ENCODE measurements at places on chromosomes 1 and 21.
A peak's percentile ranks its signal among the peaks of the same experiment; 100 is the strongest.

DNA sequence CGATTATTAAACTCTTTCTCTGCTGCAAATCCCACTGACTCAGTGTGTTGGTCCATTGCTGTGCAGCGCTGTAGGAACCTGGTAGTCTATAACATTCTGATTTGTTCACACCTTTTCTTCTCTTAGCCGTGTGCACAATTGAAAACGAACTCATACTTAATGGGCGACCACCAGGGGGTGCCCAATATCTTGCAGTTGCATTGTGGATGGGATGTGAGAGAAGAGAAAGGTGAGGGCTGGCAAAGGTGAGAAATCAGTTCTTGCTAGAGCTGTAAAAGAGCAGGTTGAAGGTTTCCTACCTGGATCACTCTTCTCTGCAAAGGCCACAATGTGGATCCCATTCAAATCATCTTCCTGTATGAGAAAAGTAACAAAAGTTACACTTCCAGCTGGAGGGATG, 51.0 kb downstream of the CASQ2 start:
- DNase-seq, result peak; percentile 23

DNA sequence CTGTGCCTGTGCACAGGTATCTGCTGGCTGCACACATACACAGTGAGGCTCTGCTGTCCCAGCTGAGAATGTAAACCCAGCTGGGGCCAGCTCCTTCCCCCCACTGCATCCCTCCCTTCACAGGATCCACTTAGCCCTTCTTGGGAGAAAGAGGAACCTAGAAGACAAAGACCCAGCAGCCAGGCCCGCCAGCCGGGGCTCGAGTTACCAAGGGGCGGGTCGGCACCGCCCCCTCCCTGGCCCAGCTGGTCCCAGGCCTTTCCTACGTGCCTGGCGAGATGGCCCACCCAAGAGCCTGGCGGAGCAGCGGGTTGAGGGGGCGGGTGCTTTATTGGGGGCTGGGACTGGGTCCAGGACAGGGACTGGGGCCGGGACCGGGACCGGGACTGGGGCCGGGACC, 2.1 kb downstream of the SH3BGRL3 start:
- peak; percentile 20 for DNase-seq

DNA sequence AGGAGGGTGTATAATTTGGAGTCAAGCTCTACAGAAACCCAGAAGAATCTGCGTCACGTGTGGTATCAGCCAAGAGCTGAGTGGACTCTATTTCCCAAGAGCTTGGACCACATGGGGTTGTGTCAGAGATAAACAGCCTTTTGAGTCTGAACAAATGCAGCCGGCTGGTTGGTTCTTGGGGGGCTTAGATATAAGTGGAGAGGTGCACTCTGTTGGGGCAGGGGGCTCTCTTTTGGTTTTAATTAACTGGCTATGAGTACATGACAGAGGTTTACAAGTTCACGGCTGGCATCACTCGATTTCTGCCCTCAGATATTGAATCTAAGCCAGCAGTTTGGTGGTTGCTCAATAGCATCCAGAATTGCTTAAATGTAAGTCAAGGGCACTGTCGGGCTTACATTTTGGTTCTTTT, 501 bp upstream of the MRAP start:
- DNase-seq, result no peak

DNA sequence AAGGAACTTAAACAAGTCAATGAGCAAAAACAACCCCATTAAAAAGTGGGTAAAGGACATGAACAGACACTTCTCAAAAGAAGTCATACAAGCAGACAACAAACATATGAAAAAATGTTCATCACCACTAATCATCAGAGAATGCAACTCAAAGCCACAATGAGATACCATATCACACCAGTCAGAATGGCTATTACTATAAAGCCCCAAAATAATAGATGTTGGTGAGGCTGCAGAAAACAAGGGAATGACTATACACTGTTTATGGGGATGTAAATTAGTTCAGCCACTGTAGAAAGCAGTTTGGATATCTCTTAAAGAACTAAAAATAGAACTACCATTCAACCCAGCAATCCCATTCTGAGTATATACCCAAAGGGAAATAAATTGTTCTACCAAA, 51.2 kb downstream of the MRPL39 start:
- DNase-seq, result no peak

- DNase-seq, result no peak
These were observed 53.7 kb downstream of the ELK4 start for GRCh38 chr1:205577874-205578658.

- DNase-seq, result peak; percentile 15
These were observed 19.3 kb upstream of the KLHDC8A start for GRCh38 chr1:205375835-205376545.

- DNase-seq, result no peak
These were observed 201.7 kb downstream of the CRB1 start for GRCh38 chr1:197469620-197470210.

GRCh38 chr1:56477164-56478111, 101.9 kb downstream of the PLPP3 start:
- DNase-seq, result peak; percentile 37

- no peak for DNase-seq
These were observed 16.6 kb downstream of the GPATCH2 start for GRCh38 chr1:217614200-217614712.

- DNase-seq, result no peak
These were observed 27.7 kb downstream of the PPP1R12B start for GRCh38 chr1:202376247-202376646.

GRCh38 chr1:25194572-25195020, 37.7 kb downstream of the SYF2 start:
- DNase-seq, result no peak

DNA sequence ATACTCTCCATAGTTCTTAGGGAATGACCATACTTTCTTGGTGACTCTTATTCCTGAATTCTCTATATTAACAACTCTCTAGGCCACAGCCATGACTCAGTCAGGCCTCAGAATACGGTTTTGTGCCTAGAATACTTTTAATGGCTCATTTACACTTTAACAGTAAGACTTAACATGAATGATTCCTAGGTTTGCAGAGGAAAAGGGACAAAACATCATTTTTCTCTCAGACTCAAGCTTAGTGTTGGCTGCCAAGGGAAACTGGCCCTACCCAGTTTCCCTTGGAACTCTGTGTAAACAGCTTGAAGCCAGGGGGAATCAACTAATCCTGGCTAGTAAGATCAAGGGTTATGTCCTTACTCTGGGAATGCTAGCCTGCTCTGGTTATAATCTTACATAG, 164.9 kb upstream of the PKN2 start:
- DNase-seq, result no peak

- DNase-seq, result no peak
These were observed 118.5 kb upstream of the SPAG17 start for GRCh38 chr1:118303534-118303933.

GRCh38 chr21:22842875-22843274, 1844.7 kb downstream of the NCAM2 start:
- DNase-seq, result no peak

- peak; percentile 70 for DNase-seq
These were observed 47.0 kb downstream of the AHDC1 start for GRCh38 chr1:27556781-27557595.

- no peak for DNase-seq
These were observed 20.4 kb downstream of the KCNN3 start for GRCh38 chr1:154849645-154850131.

DNA sequence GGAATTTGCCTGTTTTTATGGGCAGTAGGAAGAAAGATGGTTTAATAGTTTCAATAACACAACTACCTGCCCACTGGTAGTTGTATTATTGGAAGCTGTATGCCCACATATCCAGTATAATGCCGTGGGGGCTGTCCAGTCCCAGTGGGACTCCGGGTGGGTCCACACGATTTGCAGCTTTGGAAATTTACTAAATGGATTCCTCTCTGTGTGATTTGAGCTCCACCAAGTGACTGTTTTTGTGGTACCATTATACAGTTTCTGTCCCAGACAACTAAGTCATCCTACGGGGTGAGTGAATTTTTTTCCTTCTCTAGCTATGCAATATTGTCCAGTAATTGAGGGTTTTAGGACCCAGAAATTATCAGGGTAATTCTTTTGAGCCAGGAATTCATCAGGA, 86.8 kb downstream of the PLA2G4A start:
- no peak for DNase-seq

DNA sequence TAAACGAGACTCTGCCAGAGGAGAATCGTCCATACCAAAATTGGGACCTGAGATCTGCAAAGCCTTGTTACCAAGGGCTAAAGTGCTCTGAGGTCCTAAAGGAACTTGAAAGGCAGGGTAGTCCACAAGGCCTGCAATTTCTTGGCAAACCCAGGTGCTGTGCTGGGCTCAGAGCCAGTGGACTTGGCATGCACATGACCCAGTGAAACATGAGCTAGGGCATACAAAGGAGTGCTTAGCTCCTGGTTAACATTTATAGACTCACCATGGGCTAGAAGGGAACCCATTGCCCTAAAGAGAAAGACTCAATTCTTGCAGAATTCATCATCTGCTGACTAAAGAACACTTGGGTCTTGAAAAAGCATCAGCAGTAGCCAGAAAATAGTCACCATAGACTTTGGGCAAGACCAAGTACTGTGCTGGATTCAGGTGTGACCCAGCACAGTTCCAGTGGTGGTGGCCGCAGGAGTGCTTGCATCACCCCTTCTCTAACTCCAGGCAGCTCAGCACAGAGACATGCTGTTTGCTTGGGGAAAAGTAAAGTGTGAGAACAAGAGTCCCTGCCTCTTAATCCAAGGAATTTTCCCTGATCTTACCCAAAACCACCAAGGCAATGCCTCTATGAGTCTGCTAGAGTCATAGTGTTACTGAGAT, 1069.4 kb upstream of the ADGRL2 start:
- DNase-seq, result no peak

- DNase-seq, result no peak
These were observed 106.3 kb downstream of the CD247 start for GRCh38 chr1:167412072-167412471.

DNA sequence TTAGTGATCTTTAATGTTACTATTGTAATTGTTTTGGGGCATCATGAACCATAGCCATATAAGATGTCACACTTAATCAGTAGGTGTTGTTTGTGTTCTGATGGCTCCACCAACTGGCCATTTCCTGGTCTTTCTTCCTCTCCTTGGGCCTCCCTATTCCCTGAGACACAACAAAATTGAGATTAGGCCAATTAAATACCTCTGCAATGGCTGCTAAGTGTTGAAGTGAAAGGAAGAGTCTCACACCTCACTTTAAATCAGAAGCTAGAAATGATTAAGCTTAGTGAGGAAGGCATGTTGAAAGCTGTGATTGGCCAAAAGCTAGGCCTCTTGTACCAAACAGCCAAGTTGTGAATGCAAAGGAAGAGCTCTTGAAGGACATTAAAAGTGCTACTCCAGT, 30.7 kb downstream of the PPP2R5A start:
- peak; percentile 11 for DNase-seq

DNA sequence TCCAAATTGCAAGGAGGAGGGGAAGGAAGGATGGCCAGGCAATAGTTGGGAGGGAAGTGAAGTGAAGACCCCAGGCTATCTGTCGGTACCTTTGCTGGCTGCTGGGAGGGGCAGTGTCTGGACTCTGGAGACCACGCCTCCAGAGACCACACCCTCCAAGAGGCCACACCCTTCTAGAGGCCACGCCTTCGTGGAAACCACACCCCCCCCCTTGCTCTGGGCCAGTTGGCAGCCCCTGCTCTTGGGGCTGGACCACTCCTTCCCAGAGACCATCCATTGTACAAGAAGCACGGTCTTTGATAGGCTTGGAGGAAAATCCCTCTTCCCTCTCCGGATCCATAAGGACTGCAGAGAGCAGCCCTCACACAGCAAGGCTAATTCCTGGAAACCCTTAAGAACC, 73.1 kb downstream of the RYR2 start:
- DNase-seq, result no peak

DNA sequence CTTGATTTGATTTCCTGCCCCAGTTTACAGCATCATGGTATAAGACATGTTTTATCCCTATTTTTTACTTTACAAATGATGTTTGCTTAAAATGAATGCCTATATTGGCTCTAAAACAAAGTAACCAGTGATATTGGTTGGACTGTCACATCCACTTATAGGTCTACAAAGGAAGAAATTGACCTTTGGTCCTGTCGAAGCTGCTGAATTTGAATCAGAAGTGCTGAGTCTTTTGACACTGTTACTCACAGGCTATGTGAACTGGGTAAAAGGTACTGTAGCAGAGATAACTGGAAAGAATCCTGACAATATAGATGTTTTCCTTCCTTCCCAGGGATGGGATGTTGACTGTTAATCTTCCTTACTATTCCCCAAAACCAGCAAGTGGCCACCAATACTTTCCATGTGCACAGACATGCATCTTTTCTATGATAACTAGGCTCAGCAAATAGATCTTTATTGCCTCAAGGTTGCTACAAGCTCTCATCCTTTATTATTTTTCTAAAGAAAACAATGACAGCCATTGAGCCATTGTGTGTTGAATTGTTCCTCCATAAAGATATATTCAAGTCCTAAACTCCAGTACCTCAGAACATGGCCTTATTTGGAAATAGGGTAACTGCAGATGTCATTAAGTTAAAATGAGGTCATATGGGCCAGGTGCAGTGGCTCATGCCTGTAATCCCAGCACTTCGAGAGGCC, 175.9 kb upstream of the NR5A2 start:
- DNase-seq, result peak; percentile 40

Measured in lung microvascular endothelial cell (primary cell).